ENCODE measurements at places on chromosomes 7 and 10. TPM values are rescaled to one million over a fixed set of nuclear protein-coding genes. Genes with fewer than 3 reads are reported as not detected.
A peak's percentile ranks its signal among the peaks of the same experiment; 100 is the strongest.

Gene SLC39A12
- not detected for total RNA-seq

Gene FAM24B
- not detected for total RNA-seq

Gene KIAA1217
- 12.7 TPM for total RNA-seq

Gene RET
- 2.2 TPM for total RNA-seq

Gene GIMAP8
- total RNA-seq: 13.2 TPM

Gene C7orf57
- total RNA-seq: not detected

Gene PIK3AP1
- total RNA-seq: 5.8 TPM

DNA sequence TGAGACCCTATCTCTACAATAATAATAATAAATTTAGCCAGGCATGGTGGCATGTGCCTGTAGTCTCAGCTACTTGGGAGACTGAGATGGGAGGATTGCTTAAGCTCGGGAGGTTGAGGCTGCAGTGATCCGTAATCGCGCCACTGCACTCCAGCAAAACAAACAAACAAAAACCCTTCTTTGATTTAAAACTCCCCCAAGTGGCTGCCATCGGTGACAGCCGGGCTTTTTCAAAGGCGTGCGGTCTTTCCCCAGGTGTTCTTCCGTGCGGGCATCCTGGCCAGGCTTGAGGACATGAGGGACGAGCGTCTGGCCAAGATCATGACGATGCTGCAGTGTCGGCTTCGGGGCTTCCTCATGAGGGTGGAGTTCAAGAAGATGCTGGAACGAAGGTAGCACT is 1.9 kb upstream of the MYH16 start:
- no peak for ATAC-seq

DNA sequence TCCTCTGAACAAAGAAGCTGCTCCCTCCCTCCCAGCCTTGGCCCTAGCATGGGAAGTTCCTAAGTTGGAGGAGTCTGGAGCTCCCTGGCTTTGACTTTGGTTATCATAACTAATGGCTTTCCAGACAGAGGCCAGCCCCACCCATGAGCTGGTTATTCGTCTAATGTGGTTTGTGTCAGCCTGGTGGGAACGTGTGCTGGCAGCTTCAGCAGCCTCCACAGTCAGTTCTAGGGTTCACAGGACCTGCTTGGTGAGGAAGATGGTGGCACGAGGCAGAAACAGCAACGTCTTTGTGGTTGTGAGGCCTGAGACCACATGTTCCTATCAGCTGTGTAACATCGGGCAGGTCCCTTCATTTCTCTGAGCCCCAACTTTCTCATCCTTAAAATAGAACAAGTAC is 103.1 kb downstream of the PAXIP1 start:
- ATAC-seq: no peak

DNA sequence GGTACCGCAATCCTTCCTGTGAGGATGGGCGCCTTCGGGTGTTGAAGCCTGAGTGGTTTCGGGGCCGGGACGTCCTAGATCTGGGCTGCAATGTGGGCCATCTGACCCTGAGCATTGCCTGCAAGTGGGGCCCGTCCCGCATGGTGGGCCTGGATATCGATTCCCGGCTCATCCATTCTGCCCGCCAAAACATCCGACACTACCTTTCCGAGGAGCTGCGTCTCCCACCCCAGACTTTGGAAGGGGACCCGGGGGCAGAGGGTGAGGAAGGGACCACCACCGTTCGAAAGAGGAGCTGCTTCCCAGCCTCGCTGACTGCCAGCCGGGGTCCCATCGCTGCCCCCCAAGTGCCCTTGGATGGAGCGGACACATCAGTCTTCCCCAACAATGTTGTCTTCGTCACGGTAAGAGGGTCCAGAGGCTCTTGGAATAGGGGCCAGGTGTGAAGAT is 1.7 kb downstream of the MEPCE start:
- no peak for ATAC-seq

- no peak for ATAC-seq
These were observed 46.2 kb downstream of the JAKMIP3 start for GRCh38 chr10:132111871-132112341.

- ATAC-seq: no peak
These were observed 14.8 kb upstream of the FHIP2A start for GRCh38 chr10:114806562-114807391.

GRCh38 chr10:80924063-80924952 is 386.6 kb downstream of the SH2D4B start:
- ATAC-seq: no peak

DNA sequence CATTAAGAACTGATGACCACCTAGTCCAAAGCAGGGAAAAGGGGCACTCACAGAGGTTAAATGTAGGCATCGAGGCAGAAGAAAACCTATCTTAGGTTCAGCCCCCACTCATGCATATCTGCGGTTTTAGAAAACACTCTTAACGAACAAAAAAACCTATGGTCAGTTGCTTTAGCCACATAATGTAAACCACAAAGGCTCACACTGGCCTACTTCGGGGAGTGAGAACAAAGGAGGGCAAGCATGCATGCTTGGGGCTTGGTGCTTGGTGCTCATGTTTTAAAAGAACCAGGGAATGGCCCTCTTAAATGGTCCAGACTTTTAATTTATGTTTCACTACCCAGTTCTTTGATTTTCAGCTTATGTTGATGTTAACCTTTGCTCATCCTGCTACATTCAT is 14.2 kb downstream of the INSYN2A start:
- no peak for ATAC-seq

DNA sequence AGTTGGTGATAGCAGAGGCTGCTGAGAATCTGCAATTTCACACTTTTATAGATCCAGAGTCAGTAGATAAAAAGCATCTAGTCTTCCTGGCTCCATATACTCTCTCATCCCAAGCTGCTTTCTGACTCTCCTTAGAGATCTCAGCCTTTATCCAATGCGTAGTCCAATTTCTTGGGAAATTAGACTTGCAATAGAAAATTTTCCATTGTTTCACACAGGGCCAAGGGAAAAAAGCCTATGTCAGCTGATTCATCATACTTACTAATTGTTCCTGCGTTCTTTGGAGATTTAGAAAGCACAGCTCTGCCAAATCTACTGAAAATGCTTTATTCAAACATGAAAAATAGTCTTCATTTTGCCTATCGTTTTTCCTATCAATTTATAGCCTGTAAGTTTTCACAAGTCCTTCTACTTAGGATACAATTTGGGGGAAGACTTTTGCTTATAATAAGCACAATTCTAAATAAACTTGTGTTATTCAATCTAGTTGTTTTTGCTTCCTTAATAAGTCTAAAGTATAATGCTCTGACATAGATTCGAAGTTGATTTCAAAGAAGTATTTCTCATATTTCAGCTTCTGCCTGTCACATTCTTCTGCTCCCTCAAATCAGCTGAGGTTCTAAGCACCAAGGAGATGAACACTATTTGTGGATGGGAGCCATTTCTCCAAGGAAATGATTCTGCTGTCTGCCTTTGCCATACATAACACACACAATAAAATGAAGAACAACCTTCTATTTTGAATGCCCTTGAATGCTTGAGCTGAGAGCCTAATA is 165.4 kb downstream of the ADAM12 start:
- no peak for ATAC-seq

- no peak for ATAC-seq
These were observed 734 bp upstream of the VGF start for GRCh38 chr7:101165958-101166647.

- ATAC-seq: no peak
These were observed 242.8 kb downstream of the GLI3 start for GRCh38 chr7:41994036-41994745.

DNA sequence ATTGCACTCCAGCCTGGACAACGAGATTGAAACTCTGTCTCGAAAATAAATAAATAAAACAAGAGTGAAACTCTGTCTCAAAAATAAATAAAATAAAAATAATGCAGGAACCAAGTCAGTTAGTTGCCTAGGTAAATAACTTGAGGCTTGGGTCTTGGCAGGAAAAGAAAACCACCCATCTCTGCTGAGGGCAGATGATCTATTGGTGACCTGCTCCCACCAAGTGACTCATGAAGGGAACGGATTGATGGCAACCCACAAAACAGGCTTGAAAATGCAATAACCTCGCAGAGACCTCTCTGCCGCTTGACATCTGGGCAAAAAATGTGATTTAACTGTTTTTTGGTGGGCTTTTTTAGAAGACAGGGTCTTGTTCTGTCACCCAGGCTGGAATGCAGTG is 86.6 kb downstream of the CALN1 start:
- ATAC-seq: no peak

DNA sequence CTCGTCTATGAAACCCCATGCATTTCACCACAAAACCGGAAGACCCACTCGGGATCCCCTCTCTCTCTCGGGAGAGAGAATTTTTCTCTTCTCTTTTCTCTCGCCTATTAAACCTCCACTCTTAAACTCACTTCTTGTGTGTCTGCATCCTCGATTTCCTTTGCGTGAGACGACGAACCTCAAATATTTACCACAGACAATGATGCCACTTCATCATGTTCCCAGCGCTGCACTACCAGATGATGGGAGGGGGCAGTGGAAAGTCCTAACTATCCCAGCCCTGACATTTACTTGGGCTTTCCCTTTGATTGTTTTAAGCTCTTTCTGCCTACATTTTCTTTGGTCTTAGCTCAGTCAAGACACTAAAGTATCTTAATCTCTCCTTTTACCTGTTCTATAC is 906.7 kb downstream of the GRID1 start:
- no peak for ATAC-seq

- ATAC-seq: peak; percentile 71
These were observed 23.8 kb downstream of the CYTH3 start for GRCh38 chr7:6248581-6248980.

- no peak for ATAC-seq
These were observed 85.3 kb upstream of the MGMT start for GRCh38 chr10:129381741-129382140.

DNA sequence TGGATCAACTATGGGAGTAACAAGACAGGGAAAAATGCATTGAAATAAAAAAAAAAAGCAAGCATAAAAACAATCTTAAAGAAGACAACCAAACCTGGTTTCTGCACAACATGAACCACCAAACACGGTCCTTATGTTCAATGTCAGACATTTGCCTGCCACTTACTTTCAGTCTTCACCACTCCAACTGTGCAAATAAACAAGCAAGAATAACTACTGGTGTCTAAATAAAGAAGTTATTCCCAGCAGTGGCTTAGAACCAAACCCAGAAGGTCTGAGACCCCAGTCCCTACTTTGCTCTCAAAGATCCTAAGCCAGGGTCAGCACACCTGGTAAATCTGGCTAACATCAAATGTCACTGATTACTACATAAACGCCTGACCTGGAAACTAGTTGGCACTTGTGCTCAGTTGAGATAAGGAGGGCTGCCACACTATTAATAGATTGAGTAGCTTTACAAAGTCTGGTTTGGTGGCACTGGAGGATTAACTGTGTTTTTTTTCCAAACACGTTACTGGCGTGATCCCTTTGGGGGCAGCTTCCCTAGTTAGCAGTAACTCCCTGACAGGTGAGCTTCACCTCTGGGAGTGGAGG is 62.7 kb upstream of the ABLIM1 start:
- no peak for ATAC-seq

GRCh38 chr10:71223347-71224058 is 11.1 kb downstream of the UNC5B start:
- no peak for ATAC-seq

- ATAC-seq: no peak
These were observed 233.6 kb downstream of the SNX13 start for GRCh38 chr7:17706734-17707133.

GRCh38 chr10:30026578-30026977 is 32.8 kb downstream of the JCAD start:
- ATAC-seq: no peak

- no peak for ATAC-seq
These were observed 117.0 kb upstream of the ARID5B start for GRCh38 chr10:61784354-61785133.

DNA sequence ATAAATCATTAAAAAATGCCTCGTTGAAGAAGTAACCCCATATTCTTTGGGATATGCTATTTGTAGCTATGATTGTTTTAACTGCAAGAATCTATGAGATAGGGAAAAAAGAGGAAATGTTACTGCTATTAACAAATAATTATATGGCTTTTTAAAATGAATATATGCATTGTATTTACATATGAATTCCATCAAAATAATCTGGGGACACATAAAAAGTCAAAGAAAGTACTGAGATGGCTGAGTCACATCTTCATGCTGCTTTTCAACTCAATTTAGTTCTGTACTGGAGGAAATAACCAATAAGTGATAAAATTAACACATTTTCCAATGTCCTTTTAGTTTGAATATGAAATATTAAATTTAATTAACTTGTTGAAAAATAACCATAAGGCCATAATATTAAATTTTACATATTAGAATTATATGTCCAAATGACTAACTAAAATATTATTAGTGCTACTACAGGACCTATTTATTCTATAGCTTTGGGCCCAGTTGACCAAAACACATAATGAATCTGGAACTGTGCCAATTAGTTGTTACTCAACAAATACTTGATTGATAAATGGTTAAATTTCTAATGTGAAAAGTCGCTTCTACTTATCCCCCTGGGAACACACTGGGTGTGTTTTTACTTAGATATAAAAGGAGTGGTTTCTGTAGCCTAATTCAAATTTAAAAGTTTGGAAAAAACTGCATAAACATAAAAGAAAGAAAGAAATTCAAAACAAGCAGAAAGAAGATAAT is 214.6 kb upstream of the PFKP start:
- ATAC-seq: no peak

- ATAC-seq: peak; percentile 55
These were observed at the start of gene LIPN for GRCh38 chr10:88759366-88760101. Gene LIPN (plus strand): TSS chr10:88760020. CDS start chr10:88761406, 1,386 bp downstream.

DNA sequence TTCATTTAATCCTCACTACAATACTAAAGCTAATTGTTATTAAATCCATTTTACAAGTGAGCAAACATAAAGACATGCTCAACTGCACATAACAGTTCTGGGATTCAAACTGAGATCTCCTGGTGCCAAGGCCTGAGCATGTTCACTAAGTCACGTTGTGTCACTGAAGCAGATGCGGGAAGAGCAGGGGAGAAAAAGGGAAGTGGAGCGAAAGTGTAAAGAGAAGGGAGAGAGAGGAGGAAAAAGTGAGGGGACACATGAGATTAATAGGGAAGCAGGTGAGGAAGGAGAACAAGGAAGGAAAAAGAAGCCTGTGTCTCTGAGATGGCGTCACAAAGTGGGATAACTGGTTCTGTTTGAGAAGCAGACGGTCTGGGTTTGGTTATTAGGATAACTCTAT is 38.9 kb upstream of the KAT6B start:
- ATAC-seq: no peak

DNA sequence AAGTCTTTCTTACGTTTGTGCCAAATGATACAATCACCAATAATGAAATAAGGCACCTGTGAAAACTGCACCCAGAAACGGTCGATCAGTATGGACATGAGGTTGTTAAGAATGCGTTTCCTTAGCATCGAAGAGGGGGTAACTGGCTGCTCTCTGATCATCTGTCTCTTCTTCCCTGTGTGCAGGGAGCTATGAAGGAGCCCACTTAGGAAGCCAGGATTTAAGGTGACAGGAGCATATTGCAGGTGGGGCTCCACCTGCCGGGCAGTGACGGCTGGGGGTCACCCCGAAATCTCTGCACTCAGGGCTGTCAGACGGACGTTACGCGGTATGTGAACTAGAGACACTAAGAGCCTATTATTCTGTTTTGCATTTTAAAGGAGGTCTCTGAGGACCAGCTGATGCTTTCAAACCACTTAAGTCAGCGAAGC is 64.5 kb downstream of the CARD11 start:
- no peak for ATAC-seq
